ENCODE measurements at places on chromosomes 1 and 21. TPM values are rescaled to one million over a fixed set of nuclear protein-coding genes. Genes with fewer than 3 reads are reported as not detected.

S100A14 gene
- total RNA-seq, result not detected

FHAD1 gene
- total RNA-seq, result 0.55 TPM

PDPN gene
- 1.5 TPM for total RNA-seq

CD53 gene
- not detected for total RNA-seq

ZNF496 gene
- total RNA-seq, result 17.8 TPM

KCNQ4 gene
- not detected for total RNA-seq

COL6A1 gene
- total RNA-seq, result 822 TPM

DYRK3 gene
- 62.2 TPM for total RNA-seq

AIM2 gene
- 0.11 TPM for total RNA-seq

OR2M3 gene
- not detected for total RNA-seq

CFHR4 gene
- not detected for total RNA-seq

TMEM240 gene
- 7.2 TPM for total RNA-seq

TMEM269 gene
- 0.12 TPM for total RNA-seq

IQCC gene
- 2.4 TPM for total RNA-seq

GLIS1 gene
- total RNA-seq, result 0.22 TPM

CYP4A11 gene
- not detected for total RNA-seq

GPR153 gene
- 3.0 TPM for total RNA-seq

SLAMF6 gene
- not detected for total RNA-seq

OR10T2 gene
- total RNA-seq, result not detected

TLR5 gene
- not detected for total RNA-seq

LCE2A gene
- 2.2 TPM for total RNA-seq

CEP350 gene
- total RNA-seq, result 78.2 TPM

PPIH gene
- total RNA-seq, result 27.0 TPM

ANKRD35 gene
- total RNA-seq, result 2.5 TPM

RGS16 gene
- 0.22 TPM for total RNA-seq

TOR1AIP2 gene
- 86.9 TPM for total RNA-seq

ANKRD65 gene
- total RNA-seq, result 0.87 TPM

GADD45A gene
- total RNA-seq, result 65.5 TPM

ASPM gene
- 108 TPM for total RNA-seq

CYP2J2 gene
- total RNA-seq, result 0.33 TPM

ALX3 gene
- not detected for total RNA-seq

All from uterine smooth muscle cell (primary cell).